ENCODE measurements at places on chromosomes 4 and X.
A peak's percentile ranks its signal among the peaks of the same experiment; 100 is the strongest.

- no peak for DNase-seq
Observed at GRCh38 chr4:182888891-182889290, 28.3 kb downstream of the DCTD start.

DNA sequence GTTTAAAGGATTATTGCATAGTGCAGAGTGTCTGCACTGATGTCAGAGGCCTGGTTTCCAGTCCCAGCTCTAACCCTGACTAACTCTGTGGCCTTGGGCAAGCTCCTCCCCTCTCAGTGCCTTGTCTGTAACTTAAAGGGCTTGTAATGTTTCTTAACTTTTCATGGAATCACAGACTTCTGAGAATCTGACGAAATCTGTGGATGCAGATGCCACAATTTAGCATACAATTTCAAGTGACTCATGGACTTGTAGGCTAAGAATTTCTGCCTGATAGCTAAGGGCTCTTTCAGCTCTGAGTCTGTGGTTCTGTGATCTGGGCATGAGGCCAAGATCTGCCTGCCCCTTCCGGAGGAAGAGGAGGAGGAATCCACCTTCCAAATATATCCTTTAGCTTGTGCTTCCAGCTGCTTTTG is 236.9 kb downstream of the AR start:
- peak; percentile 6 for DNase-seq

GRCh38 chrX:105136786-105137185 is 83.7 kb downstream of the TEX13A start:
- DNase-seq = no peak

GRCh38 chrX:149962859-149963757 is 24.8 kb upstream of the EOLA2 start:
- peak; percentile 1 for DNase-seq

DNA sequence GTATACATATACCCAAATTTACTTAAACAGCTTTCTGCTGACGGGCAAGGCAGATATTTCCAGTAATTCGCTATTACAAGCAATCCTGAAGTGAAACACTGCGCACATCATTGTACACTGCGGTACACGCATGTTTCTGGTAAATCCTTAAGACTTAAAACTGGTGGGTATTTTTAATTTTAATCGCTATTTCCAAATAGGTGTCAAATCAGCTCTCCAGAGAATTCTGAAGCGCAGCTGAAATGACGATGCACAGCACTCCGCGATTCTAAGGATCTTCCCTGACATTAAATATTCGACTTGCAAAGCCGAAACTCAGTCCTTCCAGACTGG is 361 bp downstream of the TMEM128 start:
- DNase-seq = no peak

- DNase-seq = no peak
Observed at GRCh38 chr4:163167333-163167626, 590 bp upstream of the NAF1 start.

DNA sequence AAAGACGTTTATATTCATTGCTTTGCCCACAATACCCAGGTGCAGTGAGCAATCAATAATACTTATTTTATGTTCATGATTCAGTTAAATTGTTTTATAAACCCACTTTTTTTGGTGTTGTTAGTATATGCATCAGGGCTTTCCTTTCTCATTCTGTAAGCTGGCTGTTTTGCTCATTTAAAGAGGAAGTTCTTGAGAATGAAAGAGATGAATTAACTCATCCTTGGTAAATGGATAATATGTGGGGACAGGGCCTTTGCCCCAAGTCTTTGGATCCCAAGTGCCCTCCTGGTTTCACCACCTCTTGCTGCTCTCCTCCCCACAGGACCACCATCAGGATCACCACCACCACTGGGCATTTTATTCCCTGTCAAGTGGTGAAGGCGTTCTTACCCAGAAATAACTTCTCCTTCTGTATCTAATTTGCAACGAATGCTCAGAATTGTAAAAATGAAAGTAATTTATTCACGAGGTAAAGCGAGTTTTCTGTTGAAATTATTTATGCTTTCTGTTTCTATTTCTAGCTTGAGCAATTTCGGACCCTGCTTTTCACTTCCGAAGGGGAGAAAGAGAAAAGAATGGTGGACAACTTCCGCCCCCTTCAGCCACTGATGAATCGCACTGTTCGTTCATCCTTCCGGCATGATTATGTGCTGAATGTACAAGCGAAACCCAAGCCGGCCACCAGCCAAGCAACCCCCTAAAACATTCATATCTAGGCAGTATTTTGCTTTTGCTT is 8.2 kb upstream of the ZRSR2 start:
- DNase-seq = no peak

GRCh38 chr4:168679819-168680218 is 183.0 kb downstream of the PALLD start:
- DNase-seq = no peak

DNA sequence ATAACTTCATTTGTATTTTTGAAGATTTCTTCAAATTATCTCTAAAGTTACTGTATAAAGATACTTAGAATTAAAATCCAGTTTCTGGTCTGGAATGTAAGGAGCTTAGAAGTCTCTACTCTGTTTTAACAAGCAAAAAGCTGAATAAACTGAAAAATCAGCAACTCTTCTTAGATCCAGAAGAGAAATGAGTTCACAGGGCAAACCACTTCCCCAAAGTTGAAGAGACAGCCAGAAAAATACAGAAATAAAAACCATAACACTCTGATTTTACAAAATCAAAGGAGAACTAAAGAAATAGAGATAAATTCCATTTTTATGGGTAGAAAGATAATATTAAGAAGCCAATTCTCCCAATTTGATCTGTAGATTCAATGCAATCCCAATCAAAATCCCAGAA is 1166.8 kb downstream of the ADGRL3 start:
- no peak for DNase-seq

DNA sequence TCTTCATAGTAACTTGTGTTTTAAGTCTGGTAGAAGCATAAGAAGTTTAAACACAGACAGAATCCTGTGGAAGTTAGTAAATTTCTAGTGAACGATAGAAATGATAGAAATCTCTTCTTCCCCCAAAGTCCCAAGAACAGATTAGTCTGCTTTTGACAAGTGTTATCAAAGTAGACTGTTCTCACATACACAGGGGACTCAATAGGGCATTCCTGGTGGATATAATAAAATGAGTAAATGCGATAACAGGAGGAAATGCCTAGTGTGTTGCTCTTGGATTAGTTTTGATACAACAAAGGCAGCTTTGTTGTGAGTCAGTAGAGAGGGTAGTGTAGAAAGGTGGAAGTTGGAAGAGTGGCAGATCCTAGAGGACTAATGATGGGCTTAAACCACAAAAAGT is 43.5 kb downstream of the CLCN3 start:
- DNase-seq = no peak

GRCh38 chr4:74320559-74321118 is 12.4 kb downstream of the EPGN start:
- DNase-seq = peak; percentile 22

GRCh38 chr4:85762529-85762871 is 287.6 kb downstream of the ARHGAP24 start:
- no peak for DNase-seq

GRCh38 chr4:139295942-139296299 is 5.4 kb upstream of the NAA15 start:
- no peak for DNase-seq

- DNase-seq = no peak
Observed at GRCh38 chr4:163071308-163071707, 95.4 kb downstream of the NAF1 start.

DNA sequence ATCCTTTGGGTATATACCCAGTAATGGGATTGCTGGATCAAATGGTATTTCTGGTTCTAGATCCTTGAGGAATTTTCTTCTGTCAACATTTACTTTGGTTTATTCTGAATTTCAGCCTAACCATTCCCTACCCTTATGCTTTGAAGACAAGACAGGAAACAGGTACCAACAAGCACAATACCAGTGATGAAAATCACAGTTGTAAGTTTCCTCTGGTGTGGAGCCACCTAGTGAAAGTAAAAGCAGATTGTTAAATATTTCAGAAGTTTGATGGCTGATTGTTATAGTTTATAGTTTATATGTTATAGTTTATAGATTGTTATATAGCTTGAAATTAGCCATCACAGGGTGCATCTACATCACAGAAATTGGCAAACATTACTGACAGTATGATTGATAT is 104.5 kb upstream of the AGA start:
- no peak for DNase-seq

- no peak for DNase-seq
Observed at GRCh38 chr4:165502916-165503907, 124.4 kb downstream of the CPE start.

- DNase-seq = no peak
Observed at GRCh38 chr4:135508006-135508714, 1306.6 kb upstream of the PABPC4L start.

GRCh38 chrX:116628464-116628863 is 165.7 kb upstream of the CT83 start:
- DNase-seq = no peak

DNA sequence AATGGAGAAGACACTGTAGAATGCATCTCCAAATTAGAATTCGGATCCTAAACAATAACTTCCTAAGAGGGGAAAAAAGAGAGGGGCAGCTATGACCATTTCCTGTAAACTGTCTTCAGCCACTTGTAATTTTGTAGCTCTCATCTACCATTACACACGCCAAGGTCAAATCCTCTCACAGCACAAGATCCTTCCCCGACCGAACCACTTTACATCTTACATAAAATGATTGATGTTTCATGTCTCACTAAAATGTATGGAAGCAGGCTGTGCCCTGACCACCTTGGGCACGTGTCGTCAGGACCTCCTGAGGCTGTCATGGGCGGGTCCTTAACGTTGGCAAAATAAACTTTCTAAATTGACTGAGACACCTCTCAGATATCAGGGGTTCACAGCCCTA is 24.1 kb upstream of the PBDC1 start:
- DNase-seq = no peak

DNA sequence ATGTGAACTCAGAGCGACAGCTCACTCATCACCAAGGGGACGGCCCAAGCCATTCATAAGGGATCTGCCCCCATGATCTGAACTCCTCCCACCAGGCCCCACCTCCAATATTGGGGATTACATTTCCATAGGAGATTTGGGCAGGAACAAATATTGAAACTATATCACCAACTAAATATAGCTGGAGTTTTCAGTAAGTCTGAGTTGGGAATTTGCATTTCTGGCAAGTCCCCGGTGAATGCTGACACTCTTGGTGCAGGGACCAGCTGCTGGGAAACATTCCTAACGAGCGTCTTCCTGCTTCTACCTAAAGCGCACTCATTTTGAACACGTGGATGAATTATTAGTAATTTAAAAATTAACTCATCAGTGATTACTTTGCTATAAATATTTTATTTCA is 13.2 kb downstream of the CLDN34 start:
- no peak for DNase-seq

- no peak for DNase-seq
Observed at GRCh38 chrX:8191022-8191421, 20.0 kb upstream of the VCX2 start.

DNA sequence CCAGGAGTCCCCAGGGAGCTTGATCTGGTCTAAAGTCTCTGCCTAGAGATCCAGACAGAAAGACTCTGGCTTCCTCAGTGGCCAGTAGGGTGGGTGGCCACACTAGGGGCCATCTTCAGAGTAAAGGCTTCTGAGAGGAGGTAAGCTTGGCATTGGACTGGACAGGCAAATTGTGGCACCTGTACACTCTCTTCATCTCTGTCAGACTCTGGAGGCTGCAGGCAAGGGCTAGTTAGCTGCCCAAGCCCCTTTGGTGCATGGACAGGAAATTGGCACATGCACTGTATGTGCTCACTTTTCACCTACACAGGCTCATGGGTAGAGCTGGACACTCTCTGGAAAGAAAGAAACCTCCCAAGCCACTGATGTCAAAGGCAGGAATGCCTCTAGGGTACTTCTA is 142.8 kb downstream of the PJA1 start:
- no peak for DNase-seq

GRCh38 chrX:129125122-129125914 is 398.0 kb downstream of the SMARCA1 start:
- DNase-seq = no peak

DNA sequence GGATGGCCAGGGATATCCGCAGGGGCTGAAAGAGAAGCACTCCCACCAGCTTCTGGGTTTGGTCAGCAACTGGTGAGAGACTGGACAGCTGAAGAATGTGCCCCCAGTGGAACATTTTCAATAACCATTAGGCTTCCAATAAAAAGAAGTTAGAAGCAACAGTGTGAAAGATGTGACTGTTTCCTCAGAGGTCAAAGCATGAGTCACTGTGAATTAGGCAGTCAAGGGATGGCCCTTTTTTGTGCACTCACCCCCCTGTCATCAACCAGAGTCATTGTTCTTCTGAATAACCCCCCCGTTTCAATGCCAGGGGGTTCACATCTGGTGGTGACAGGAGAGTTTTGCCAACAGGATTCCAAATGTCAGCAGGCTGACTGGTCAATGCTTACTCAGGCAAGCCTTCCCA is 74.6 kb upstream of the SH3RF1 start:
- DNase-seq = peak; percentile 48

GRCh38 chr4:99390055-99390454 is 37.5 kb upstream of the ADH1C start:
- DNase-seq = no peak

DNA sequence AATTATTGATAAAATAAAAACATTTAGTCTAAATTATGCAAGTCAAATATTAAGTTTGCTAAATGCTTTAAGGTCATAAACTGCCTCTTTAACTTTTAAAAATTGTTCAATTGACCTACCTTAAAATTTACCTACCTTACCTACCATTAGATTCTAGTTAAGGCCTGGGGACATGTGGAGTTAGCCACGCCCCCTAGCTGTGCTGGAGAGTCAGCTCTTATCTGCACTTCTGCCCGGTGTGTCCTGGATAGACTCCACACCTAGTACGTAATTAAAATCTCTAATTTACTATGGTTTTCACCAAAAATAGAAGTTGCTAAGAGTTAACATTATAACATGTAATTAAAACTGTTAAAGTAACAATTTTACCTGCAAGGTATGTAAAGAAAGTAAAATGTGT is 22.7 kb downstream of the TENM3 start:
- DNase-seq = no peak

- peak; percentile 28 for DNase-seq
Observed at GRCh38 chrX:154443992-154444754, at the start of gene FAM50A. TSS of gene FAM50A (plus strand) at chrX:154444141. CDS start at chrX:154444236, 95 bp downstream.

GRCh38 chrX:77444545-77444944 is 2.6 kb upstream of the FGF16 start:
- DNase-seq = no peak

- DNase-seq = no peak
Observed at GRCh38 chr4:121182296-121182695, 18.2 kb upstream of the TNIP3 start.

GRCh38 chr4:168832763-168833575 is 177.1 kb downstream of the CBR4 start:
- DNase-seq = no peak

DNA sequence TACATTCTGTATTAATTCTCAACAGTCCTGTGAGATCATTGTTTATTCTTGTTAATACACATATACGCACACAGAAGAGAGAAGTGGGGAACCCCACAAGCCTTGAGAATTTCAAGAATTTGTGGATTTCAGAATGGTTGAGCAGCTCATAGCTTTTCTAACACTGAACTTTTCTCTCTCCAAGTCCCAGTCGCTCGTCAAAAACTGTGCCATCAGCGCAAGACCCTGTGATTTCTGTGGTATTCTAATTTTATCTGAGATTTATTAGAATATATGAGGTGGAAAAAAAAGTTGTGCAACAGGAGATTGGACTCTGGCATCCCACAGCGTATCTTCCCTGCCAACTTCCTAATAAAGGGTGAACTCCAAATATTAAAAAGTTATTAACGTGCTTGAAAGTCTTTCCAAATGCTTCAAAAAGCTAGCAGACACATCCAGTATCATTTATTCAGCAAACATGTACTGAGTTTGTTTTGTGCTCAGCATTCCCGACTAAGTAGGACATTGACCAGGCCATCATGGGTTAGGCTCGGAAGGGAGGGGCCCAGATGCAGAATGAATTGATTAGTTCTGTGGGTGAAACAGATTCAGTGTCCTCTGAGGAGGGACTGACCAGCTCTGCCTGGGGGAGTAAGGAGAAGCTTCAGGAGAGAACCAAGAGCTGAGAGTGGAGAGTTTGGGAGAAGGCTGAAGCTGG is 165.6 kb downstream of the CBR4 start:
- no peak for DNase-seq

All from caudate nucleus (tissue), 63 donors.